ENCODE measurements at places on chromosomes 1 and 21.

DNA sequence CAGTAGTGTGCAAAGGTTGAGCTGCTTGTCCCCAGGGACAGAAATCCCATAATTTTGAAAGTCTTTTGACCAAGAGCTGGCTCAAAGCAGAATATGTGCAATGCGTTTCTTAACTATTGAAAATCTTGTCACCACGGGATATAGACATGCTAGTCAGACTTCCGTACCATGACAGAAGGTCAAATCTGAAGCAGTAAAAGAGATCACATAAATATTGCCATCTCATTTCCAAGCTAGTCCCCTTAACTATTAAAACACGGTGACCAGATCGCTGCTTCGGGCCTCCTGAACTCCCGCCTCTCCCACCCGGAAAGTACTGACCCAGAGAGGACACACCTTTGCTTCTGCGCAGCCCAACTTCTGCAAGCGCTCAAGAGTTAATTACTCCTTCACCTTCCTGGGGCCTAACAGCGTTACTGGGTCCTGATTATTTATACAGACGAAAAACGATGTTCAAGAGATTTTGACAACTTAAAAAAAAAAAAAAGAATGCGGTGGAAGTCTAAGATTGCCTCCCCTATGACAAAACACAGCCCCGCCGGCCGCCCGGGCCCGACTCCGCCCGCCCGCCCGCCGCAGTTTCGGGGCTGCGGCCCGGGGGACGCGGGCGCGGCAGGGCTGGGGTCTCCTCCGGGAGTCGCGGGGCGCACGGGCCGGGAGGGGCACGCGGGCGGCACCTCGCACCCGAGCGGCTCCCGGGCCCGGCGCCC, 692 bp downstream of the SORT1 start:
- no peak for DNase-seq

DNA sequence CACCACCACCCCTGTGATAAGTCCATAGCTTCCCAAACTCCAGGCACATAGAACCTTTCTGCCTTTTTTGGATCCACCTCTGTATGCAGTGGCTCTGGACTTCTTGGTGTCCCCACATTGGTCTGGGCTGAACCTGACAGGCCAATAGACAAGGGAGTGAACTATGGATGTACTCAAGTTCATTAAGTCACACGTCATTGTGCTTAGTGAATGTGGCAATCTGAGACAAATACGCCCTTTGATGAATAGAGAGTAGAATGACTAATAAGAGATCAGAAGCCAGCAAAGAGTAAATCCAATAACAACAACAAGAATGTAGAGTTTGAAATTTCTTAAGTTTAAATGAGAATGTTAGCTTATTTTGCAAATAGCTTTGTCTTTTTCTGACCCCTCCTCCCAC, 114.8 kb downstream of the ST6GALNAC3 start:
- no peak for DNase-seq

- no peak for DNase-seq
Measured at GRCh38 chr1:25954282-25954938, 43.5 kb downstream of the PAFAH2 start.

DNA sequence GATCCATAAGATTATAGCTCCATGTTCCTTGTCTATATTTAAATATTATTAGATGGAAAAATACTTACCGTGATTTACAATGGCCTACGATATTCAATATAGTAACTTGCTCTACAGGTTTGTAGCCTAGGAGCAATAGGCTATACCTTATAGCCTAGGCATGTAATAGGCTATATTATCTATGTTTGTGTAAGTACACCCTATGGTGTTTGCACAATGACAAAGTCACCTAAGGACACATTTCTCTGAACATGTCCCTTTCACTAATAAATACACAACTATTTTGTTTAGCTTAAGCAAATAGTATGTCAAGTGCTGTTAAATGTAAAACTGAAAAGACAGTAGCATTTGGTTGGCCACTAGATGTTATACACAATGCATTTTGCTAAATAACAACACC, 248.9 kb upstream of the ADGRL4 start:
- no peak for DNase-seq

DNA sequence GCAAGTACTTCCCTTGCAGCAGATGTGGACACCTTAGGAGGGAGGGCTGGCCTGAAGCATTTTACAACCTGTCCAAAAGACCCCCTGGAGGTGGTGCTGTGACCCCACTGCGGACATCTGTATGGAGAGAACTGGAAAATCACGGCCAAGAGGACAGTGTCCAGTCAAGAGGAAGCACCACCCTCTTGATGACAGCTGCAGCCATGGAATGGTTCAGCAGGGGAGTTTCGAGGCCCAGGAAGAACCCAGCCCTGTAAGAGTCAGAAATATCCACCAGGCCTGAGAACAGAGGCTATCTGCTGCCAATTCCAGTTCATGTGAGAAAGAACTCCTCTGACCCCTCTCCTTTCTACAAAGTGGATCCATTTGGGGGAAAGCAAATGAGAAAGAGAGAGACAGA, 126.8 kb downstream of the PLXNA2 start:
- DNase-seq: no peak

DNA sequence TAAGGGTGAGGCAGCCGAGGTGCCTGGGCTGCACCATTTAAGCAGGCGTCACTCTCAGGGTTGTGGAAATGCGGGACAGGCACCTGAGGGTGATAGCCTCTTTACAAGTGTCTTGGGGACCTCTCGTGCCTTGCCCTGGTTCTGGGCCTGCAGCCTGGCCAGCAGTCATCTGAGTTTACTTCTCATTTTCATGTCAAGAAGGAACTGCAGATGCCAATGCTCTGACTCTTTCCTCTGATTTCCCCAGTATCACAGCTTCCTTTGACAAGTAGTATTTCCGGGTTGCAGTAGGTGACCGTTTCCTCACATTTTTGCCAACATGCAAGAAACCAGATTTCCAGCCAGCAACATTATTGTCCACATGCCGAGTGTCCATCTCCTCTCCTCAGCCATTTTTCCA, 286.9 kb downstream of the DISC1 start:
- DNase-seq: no peak

DNA sequence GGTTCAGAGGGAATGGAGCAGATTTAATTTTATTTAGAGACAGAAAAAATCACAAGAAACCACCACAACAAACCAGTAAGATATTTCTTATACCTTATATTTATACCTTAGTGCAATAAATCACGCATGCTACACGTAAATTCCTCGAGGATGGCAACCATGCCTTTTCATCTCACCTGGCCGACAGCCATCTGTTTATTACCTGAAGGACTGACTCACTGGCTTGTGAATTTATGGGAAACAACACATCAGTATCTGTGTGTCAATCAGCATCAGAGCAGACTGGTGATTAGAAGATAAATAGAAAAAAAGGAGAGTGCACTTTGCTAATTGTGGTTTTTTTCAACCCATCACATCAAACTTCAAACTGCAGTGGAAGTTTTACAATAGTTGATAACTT, 58.4 kb downstream of the S1PR1 start:
- DNase-seq: no peak

DNA sequence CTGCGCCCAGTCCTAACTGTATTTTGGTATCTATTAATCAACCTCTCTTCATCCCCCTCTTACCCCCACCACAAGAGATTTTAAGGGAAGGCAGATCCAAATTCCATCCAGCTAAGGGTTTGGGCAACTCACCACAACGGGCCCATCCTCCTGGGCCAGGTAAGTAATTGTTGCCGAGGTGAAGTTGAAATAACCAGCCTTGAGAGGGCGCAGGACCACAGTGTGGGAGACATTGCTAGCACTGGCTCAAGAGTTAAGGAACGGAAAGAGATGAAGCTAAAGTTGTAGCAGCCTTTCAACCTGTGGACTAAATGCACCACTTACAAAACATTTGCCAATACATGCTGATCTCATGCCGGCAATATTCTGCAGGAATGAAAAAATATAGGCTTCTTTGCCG, 5.9 kb downstream of the SSR2 start:
- no peak for DNase-seq

DNA sequence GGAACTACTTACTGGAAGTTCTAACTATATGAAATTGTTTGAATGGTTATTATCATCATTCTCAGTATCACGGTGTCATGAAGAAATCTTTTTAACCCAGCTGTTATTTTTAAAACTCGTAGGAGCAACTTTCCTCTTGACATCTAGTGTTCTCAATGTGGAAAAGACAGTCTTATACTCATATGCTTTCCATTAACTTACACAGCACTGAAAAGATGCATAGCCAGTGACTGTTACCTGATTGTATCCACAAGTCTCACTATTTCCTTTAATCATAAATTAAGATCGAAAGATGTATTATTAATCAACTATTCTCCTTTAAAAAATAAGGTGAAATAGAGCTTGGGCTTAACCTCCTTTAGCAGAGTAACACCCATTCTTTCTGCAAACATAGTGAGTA, 59.7 kb upstream of the TNFSF4 start:
- DNase-seq: no peak

- DNase-seq: no peak
Measured at GRCh38 chr1:11458811-11459275, 20.1 kb upstream of the DISP3 start.

DNA sequence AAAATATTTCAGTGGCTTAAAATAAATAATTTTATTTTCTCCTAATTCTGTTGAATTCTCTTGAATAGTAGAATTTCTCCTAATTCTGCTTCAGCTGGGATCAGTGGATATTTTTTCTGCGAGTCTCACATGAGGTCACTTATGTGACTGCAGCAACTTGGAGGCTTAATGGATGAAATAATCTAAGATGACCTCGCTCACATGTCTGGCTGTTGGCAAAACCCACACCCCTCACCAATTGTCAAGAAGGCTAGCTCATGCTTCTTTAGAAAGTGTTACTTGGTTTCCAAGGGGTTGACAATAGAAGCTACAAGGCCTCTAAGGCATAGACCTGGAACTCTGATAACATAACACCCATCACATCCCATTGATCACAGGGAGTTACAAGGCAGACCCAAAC, 156.9 kb upstream of the DPYD start:
- no peak for DNase-seq

DNA sequence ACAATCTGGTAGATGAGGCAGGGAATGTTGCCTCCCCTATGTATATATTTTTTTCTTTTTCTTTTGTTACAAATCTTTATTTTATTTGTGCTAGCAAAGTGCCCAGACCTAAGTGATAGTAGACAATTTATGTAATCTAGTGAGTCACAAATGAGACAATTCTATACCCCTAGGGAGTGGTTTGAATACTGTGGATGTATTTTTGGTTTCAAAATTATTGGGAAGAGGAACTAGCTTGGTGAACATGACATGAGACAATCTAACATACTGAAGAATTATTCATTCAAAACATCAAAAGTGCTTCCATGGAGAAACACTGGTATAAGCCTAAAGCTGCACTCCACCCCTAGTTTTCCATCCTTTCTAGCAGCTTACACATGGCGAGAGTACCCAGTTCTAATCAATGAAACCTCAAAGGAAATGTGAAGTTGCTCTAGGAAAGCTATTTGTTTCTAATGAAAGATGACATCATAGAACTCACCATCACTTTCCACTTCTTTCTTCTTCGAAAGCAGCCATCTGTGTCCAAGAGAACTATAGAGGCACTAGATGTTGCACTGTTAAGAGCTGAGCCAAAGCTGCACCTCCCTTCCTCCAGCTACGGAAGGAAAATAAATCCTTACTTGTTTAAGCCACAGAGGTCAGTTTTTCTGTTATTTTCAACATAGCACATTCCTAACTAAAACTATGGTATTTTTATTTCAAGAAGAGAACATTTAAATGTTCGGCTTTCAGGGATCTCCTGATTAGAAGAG, 764.6 kb downstream of the LTN1 start:
- no peak for DNase-seq

DNA sequence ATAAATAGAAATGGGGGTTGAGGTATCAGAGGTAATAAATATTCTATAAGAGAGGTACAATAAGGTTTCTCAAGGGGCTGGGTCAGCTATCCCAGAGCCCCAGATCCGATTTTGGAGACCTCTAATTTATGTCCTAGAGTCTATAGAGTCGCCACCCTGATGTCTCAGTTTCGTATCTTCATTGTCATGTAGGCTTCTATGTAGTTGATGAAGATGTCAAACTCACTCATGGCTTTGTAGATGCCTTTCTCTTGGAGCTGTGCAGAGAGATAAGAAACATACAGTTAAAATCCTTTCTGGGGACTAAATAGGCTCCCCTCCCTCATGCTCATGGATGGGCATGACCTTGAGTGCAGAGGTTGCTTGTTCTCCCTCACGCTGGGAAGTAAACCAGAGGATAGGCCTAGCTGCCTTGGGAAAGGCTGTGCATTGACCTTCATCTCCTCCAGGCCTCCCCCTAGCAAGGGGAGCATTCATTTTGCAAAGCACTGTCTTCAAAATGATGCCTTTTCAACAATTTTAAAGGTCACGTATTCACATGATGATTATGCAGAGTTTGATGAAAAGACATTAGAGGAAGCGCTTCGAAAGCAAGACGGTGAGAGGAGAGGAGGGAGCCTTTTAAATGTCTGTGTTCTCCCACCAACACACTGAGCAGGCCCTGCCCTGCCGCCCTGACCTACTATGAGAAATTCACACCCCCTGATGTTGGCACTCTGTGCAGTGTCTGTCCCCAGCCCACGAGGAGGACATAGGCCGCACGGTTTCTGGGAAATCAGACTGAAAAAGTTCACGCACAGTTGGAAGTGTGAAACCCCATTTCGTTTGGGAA, 1.9 kb upstream of the IL19 start:
- no peak for DNase-seq

DNA sequence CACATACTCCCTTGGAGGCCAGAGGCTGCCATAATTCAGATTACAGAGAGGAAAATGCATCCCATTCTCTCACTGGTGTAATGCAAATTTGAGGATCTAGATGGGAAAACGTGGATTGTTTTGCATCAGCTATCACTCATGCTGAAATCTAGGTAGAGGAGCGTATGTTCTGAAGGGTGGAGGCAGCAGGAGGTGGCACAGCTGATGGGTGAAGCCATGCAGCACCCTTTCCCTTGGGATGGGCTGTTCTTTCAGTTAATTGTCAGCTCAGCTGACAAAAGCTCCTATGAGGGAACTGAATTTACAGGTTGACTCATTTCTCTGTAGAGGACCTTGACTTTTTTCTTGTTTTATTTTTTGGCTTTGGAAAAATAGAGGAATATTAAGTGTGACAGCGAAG, 41.8 kb downstream of the CAMTA1 start:
- no peak for DNase-seq

DNA sequence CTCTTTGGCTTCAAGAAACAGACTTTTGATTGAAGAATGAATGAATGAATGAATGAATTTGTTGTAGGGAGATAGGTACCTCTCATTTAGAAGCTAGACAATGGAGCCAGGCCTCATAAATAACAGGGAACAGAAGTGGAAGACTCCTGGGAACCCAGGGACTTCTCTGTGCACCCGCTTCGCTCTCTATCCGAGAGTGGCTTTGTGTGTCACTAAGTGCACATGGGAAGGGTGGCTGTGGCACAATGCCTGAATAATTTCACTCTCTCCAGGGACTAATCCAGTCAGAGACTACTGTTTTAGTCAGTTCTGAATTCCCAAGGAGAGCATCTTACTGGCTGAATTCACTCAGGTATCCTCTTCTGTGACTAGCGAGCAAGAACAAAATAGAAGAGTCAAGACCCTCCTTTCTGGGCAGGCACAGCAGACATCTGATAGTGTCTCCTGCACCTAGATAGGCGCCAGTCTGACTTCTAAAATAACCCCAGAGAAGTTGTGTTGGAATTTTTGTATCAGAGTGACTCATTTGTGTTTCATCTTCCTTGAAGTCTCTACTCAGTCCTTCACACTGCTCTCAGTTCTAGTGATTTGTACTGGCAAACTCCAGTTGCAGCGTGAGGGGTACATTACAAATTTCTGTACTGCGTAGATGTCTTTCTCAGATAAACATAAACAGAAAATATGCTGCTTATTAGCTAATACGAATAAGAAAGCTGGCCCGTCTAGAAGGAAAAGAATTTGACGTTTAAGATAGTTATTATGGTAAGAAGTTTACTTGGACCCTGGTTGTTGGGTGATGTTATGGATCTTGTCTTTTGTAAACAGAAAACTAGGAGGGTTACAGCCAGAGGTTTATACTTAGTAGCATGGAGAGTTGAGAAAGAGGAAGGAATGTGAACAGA, 34.0 kb downstream of the BACH1 start:
- DNase-seq: no peak
